Hematopoietic multipotent progenitor cell treated with erythropoietin and hydrocortisone succinate and interleukin-3 and kit ligand, for 15 days (in vitro differentiated cells): ENCODE measurements at places on chromosomes 2 and 18.

DNA sequence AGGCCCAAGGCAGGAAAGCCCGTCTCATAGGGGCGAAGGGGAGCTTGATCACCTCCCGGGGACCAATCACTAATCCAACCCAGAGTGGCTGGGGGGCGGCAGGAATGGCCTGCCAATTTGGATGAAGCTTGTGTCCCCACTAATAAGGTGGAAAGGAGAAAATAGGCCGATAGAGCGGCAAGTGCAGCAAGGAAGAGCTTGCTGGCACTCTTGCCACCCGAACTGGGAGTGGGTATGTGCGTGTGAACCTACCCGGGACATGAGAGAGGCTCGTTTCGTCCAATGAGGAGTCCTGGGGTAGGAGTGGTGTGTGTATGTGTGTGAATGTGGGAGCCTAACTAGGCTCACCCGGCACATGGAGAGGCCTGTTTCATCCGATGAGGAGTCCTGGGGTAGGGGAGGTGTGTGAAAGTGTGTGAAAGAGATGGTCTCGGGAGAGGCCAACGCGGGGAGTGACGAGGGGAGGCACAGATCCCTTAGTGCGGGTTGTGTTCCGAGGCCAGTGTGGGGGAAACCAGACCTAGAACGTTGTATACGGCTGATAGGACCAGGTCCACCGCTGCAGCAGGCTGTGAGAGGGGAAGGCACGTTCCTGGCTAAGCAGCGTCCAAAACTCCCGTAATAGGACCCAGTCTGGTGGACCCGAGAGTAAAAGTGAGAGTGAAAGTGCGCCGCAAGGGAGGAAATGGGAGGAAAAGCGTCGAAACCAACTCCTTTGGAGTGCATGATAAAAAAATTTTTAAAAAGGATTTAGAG lies 47.1 kb upstream of the SELENOI start:
- peak; percentile 41 for DNase-seq

GRCh38 chr18:2910261-2910660 lies 63.5 kb downstream of the EMILIN2 start:
- no peak for DNase-seq

- DNase-seq: no peak
Measured at GRCh38 chr18:40035966-40036365, 1919.1 kb upstream of the PIK3C3 start.

DNA sequence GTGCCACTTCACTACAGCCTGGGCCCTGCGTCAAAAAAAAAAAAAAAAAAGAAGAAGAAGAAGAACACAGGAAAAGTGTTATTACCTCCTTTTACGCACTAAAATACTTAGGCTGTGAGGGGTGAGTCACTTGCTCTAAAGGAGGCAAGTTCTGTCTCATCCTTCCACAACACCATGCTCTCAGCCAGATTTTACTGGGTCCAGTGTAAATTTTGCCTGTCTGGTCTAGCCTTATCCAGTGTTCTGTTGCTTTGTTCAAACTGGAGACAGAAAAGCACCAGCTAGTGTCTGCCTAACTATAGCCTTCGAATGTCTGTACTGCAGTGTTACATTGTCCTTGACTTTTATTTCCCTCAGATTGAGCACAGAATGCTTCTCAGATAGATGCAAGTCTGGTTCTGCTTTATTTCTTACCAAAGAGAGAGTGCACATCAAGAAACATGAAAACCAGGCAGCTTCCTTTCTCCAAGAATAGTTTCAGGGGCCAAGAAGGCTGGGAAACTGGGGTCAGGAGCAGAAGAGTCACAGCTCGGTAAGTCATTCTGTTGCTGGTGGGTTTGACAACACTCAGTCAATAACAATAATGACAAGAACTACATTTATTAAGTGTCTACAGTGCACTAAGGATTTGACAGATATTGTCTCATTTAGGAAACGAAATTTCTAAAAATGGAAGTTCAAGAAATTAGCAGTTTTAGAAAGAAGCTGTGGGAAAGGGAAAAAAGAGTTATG lies 3.1 kb upstream of the MSGN1 start:
- no peak for DNase-seq

- DNase-seq: peak; percentile 75
Measured at GRCh38 chr2:159185401-159186130, 100.9 kb downstream of the WDSUB1 start.

GRCh38 chr2:232892221-232892620 lies 22.2 kb downstream of the SNORC start:
- DNase-seq: no peak

DNA sequence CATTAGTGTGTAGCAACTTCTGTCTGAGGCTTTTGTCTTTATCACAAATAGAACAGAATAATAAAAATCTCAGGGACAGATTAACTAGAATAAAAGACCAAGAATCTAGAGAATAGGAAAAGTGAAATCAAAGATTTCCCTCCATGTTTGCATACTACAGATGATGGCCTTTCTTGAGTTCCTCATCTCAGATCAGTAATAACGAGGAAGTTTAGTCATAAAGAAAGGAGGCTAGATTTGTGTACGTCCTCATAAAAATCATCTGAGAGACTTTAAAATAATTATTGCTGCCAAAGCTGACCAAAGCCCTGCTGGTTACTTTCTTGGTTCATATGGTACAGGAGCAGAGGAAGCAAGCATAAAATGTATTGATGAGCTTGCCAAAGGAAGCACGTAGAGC lies 117.3 kb downstream of the MIB1 start:
- no peak for DNase-seq

DNA sequence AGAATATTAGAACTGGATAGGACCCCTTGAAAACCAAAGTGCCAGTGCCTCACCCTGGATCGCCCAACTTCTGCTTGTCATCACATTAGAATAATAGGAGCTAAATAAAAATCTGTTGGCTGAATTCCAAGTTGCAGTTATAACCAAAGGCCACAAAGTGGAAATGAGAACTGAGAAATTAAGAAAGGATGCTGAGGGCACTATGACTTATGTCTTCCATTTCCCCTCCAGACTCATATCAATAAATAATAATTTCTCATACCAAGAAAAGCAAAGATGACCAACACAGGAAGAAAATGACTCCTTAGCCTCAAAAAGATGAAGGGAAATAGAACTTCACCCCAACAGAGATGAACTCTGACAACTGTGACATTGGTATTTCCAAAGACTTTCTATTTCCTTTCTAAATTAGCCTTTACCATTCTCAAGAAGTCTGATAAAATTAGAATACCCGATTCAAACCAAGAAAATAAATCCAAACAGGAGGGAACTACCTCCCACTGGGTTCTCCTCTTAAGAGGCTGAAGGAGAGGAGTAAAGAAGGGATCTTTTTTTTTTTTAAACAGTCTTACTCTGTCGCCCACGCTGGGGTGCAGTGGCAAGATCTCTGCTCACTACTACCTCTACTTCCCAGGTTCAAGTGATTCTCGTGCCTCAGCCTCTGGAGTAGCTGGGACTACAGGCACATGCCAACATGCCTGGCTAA lies 46.5 kb upstream of the EPG5 start:
- no peak for DNase-seq

DNA sequence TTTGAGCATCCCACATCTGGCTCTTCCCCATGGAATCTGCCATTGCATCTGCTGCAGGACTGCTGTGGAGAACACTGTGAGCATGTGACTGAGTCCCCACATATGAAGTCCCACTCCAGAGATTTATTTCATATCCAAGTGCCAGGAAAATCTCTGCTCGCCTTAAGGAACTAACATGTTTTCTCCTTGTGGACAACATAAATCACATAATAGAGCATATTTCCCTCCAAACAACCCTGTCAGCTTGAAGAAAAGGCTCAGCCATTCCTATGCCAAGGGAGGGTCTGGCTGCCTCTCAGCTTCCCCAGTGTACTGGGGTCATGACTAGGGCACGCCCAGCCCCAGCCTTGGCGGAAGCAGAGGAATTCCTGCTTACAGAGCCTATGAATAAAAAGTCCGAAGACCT lies 193.7 kb downstream of the DNER start:
- DNase-seq: no peak

DNA sequence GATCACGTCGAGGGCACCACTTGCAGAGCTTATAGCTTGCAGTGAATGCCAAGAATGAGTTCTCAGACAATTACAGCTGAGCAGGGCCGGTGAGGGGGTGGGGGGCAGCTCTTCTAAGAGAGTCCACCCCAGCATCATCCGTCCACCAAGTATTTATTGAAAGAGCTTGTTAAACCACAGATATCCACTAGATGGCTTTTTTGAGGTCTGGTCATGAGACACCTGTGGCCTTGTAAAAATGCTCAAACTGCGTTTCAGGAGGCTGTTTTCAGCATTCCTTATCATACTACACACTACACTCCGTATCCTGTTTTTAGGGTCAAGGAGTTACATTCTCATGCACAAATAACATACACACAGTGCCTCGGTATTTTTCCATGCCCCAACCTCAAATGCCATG lies 51.5 kb downstream of the DNAJC10 start:
- DNase-seq: no peak

- DNase-seq: no peak
Measured at GRCh38 chr2:39779927-39780326, 869 bp upstream of the THUMPD2 start.

GRCh38 chr18:75200071-75200470 lies 8.9 kb downstream of the PTGR3 start:
- no peak for DNase-seq

DNA sequence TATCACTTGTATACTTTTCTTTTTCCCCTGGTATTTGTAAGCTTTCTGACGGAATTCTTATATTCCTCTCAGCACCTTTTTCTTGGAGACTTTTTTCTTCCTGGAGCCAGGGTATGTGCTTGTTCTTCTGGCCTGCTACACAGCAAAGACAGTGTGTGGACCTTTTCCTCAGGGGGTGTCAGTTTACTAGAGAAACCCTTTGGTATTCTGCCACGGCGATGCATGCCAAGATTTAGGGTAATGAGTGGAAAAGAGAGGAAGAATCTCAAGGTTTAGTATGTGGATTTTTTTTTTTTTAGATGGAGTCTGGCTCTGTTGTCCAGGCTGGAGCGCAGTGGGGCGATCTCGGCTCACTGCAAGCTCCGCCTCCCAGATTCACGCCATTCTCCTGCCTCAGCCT lies 152.2 kb downstream of the PHLPP1 start:
- DNase-seq: no peak

DNA sequence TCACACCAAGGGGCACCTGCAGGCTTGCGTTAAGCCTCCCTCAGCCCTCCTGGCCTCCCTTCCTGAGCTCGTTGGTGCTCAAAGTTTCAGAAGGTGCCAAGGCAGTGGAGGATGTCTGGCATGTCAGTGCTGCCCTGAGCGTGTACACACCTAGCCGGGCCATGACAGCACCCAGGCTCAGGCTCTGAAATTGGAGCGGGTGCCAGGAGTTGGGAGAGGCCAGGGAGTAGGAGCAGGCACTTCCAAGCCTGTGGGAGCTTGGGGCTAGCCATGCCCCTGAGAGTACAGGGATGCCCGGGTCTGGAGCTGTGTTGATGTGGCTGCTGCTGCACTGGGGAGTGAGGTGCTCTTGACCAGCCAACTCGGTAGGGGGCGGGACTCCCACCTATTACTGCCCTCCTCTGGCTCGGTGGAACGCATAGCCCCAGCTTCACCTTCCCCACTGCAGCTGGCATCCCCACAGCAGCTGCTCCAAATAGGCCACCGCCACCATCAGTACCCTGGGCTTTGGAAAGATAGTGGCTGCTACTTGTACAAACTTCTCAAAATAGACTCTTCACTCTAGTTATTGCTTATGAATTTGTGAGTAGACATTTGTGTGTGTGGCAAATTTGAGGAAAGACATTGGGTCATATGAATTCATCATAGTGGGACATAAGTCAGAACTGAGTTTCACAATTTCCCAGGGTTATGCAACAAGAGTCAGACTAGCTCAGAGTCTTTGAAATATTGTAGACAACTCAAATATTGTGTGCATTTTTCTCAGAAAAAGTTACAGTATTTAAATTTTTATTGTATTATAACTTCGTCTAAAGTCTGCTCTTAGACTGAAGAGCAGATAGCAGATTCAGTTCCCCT lies 6.8 kb upstream of the PCARE start:
- DNase-seq: no peak

- DNase-seq: no peak
Measured at GRCh38 chr2:38187541-38188011, 111.6 kb upstream of the CYP1B1 start.

DNA sequence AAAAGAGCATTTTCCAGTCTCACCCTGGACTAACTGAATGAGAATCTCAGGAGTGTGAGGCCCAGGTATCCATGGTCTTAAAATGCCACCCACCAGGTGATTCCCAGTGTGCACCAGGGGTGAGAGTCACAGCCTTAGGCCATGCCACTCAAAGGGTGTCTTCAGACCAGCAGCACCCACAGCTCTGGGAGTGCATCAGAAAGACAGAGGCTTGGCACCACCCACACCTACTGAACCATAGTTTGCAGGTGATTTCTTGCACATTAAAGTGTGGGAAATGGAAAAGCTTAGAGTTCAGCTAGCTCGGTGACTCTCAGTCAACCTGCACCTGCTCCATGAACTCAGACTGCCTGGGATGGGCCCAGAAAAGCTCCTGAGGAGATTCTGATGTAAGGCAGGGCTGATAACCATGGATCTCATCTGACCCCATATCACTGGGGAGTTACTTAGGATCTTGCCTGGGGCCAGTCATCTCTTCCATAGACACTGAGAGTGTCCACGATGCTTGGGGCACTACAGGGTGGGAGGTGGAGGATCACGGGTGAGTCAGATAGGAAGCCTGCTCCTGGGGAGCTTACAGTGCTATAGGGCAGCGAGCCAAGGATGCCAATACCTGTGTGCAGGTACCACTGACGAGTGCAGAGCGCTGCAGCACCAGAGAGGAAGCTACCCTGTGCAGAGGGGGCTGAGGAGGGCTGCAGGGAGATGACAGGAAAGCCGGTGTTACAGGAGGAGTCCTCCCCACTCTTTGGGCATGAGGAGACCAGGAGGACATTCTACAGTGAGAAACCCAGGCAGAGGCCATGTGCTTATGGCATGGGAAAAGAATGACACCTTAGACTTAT lies 4.6 kb downstream of the IL37 start:
- DNase-seq: no peak

- no peak for DNase-seq
Measured at GRCh38 chr18:36358141-36358540, 60.6 kb downstream of the FHOD3 start.

DNA sequence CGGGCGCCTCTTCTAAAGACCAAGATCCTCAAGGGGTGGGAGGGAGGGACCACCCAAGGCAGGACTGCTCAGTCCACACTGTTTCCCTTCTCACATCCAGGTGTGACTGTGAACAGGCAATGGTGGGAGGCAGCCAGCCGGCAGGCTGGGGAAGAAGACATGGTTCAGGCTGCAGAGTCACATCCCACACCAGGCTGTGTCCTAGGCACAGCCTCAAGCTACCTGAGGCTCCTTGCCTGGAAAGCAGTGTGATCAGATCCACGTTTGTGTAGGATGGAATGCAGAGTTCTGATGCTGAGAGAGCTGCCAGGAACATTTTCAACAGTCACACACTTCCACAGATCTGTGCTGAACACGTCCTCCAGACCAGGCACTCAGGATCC lies 16.4 kb downstream of the SLC66A2 start:
- DNase-seq: no peak

DNA sequence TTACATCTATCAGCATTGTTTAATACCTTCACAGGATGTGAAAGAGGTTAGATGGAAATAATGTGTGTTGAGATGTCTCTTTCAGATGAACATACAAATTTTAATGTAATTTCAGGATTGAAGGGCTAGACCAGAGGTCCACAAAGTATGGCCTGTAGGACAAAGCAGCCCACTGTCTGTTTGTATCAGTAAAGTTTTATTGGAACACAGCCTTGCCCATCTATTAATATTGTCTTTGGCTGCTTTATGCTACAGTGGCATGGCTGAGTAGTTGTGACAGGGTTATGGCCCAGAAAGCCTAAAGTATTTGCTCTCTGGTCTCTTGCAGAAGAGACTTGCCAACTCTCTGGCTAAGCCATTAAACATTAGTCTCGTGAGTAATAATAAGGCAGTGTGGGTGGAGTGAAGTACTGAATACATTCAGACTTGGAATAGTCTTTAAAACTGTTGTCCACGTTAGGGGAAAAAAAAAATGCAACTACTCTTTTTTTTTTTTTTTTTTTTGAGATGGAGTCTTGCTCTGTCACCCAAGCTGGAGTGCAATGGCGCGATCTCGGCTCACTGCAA lies 74.5 kb upstream of the NOSTRIN start:
- no peak for DNase-seq
